ENCODE measurements at places on chromosomes 3 and 15.

GRCh38 chr3:50671331-50671730 is 3.4 kb upstream of the DOCK3 start:
- no peak for DNase-seq

GRCh38 chr3:100782348-100782747 is 73.1 kb downstream of the TFG start:
- no peak for DNase-seq

DNA sequence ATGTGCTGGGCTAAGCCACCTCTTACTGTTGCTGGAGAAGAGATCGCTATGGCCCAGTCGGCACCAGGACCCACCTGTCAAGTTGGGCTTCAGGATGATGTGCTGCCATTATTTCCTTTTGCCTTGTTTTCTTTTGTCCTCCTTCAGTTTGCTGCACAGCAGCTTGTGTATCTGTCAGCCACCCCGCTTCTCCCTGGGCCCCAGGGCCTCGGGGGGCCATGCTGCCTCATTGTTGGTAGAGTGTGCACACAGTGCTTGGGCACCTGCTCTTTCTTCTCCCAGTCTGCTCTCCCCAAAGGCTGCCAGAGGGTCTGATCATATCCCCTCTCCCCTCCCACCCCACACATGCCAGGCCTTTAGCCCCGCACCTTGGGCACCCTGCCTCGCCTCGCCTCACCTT is 185.5 kb upstream of the ATP10A start:
- no peak for DNase-seq

GRCh38 chr15:65329288-65329983 is 25.0 kb downstream of the RNU5B-1 start:
- DNase-seq: no peak

- no peak for DNase-seq
Observed at GRCh38 chr15:62119874-62120273, 45.2 kb downstream of the C2CD4B start.

DNA sequence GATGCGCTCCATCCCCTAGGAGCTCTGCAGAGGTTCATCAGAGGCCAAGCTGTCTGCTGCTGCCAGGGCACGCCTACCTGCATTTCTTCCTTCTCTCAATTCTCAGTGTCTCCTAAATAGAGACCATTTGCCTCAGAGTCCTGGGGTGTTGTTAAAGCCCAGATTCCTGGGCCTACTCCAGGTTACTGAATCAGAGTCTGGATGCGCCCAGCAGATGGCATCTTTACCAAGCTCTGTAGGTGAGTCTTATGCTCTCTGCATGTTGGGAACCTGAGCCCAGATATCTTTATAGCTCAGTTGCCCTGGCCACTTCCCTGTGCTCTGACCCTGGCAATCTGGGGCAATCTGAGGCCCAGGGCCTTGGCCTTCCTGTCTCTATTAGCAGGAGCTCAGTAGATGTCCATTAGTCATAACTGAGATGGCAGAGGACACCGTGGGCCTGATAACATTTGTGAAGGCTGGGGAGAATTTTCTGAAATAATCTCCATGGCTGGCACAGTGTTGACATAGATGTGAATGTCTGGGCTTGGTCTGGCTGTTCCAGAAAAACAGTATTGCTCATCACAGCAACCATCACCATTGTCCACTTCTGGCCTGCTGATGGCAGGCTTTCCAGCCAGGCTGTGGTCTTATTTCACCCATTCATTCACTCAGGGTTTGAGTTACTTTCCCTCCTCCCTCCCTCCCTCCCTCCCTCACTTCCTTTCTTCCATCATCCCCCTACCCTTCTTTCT is 13.3 kb upstream of the RBP1 start:
- DNase-seq: no peak

DNA sequence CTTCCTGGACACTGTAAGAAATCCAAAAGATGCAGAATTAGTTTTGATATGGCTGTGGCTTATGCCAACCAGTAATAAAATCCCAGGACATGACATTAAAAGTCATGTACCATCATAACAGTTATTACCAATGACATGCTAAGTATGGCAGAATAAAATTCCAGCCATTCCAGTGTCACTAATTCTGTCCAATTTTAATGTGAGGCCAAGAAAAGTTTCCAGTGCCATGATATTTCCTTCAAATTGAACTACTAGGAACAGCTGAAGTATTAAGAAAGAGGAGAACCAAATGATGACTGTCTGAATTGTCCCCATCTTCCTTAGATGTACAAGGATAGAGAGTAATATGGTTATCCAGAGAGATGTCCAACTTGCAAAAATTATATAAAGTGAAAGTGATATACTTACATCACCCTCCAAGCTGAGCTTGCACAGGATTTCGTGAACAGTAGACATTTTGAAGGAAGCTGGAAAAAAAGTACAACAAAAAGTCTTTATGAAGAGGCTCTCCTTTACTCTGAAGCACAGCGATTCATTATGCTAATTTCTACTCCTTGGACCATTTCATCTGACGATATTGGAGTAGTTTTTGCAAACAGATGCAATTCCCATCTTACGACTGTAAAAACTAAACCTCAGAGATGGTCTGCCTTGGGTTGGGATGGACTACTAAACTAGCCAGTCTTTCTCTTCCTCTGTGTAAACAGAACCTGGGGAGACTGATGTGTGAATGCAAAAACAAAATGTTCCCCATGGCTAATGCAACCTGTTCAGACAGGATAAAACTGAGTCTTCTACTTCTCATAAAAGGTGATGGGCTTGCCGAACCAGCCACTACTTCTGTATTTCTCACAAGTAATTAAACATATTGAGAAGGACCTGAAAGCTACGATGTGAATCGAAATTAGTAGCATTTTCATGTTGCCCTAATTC is 11.9 kb downstream of the ANXA2 start:
- DNase-seq: no peak

DNA sequence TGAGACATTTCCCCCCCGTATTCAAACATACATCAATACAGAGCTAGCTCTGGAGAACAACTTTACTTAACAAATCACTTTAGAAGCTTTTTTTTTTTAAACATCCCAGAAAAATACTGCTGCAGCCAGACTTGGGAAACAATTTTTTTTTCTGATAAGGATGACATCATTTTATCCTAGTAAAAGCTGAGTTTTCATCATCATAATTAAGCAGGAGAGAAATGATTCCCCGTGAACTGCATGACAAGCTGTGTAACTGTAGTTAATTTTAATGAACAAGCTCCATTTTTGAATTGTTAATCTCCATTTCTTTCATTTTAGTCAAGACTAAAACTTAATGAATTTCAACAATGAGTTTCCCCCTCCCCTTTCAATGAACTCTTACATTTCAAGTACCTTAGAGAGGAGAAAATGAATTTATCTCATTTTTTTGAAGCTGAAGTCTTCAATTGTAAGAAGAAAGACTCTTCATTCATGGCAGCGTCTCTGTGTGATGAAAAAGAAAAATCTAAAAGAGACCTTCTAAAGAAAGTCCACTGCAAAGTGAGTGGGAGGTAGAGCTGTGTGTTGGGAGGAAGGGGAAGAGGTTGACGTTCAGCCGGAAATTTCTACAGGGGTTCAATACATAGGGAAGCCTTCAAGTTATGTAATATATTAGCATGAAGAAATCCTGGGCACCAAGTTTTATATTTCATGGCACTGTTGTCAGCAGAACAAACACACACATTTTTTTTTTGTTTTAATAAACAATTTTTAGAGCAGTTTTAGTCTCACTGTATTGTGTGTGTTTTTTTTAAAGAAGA is 31.7 kb downstream of the HES1 start:
- DNase-seq: no peak

DNA sequence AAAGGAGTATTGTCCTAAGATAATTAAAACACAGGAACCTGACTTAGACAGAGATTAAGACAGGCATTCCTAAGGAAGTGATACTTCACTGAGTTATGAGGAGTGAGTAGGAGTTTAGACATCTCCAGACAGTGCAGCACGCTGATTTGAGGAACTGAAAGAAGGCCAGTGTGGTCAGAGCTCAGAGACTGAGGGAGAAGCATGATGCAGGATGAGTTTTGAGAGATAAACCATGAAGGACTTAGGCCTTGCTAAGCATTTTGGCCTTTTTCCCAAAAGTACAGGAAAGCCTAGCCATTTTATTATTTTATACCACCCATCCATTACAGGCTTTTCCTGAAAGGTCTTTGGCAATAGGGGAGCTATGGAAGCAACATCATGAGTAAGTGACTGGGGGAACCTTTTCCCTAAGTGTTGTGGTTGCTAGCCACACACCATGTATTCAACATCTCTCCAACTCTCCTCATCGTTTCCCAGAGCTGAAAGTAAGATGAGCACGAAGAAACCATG is 375.6 kb upstream of the TPRG1 start:
- DNase-seq: no peak

DNA sequence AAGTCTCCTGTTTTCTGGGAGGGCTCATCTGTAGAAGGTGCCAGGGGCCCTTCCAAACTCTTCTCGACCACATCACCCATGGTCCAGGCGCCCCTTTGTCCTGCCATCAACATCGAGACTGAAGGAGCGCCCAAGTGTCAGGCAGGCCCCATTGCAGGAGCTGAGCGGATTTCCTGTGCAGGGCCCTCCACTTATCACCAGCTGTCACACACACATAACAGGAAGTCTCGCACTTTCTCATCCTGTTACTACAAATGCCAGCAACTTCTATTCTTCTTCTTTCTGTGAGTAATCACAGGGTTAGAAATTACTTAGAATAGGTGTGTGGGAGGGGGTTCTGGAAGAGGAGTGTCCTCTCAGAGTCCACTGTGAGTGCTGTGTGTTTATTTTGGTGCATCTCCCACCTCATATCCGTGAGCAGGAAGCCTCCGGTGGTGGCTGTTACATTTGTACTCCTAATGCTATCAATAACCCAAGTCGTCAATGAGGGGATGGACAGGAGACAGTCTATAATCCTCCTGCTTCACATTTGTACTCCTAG is at the start of gene KLHL6:
Gene KLHL6 (minus strand): TSS at position 166 of the 541 bp plus-strand sequence. CDS start 53 bp downstream, at position 113.
- DNase-seq: peak; percentile 60

DNA sequence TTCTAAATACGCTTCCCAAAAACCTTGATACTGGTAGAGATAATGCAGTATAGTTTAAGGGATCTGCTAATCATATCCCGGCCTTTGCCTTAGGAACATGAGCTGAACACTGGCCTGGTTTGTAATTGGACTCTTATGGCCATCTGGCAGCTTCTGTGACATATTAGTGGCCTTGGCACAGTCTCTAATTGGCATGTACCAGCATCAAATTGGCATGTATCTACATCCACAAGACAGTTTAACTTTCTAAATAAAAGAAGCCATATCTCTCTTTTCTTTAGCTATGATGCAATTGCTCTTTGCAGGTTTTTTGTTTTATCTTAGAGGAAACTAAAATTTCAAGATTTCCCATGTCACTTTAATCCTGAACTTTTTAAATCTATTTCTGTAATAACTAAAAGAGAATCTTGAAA is 44.6 kb upstream of the FILIP1L start:
- DNase-seq: no peak

GRCh38 chr3:196585044-196585757 is 16.7 kb downstream of the FBXO45 start:
- no peak for DNase-seq

DNA sequence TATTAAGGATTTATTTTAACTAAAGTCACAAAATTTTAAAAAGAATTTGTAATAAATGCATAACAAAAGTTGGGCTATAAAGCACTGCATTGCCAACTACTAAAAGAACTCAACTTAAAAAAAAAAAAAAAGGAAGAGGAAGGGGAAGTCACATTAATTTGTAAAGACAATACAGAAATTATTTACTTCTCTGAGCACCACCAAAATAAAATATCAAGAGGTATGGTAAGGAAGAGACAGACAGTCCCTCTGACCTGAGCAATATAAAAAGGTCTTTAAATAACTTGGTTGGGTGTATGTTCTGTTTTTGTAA is 83.5 kb downstream of the UACA start:
- no peak for DNase-seq

GRCh38 chr3:5136211-5136918 is 14.3 kb downstream of the ARL8B start:
- DNase-seq: no peak

GRCh38 chr3:169227911-169228310 is 435.6 kb downstream of the MECOM start:
- no peak for DNase-seq

DNA sequence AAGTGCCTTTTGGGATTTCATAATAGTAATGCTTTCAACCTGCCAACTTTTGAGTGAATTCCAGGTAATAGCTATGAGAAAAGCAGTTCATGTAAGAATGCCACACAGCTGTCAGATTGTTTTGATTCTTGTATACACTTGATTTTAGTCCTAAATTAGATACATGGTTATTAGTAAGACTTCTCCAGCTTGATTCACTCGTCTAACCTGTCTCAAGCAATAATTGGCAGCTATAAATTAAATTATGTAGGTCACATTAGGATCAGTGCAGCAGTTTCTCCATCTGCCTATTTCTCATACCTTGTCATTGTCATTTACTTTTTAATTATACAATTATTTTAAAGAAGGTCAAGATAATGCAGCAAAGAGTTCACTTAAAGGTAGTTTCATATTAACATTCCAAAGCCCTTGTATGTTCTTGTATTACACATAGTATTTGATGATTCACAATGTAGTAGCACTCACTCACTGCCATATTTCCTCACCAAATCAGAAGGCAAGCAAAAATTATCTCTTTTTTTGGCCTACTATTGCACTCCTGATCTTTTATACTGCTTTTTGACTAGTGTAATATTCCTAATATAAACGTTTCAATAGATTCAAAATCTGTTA is 10.9 kb upstream of the CRYBG3 start:
- DNase-seq: no peak

DNA sequence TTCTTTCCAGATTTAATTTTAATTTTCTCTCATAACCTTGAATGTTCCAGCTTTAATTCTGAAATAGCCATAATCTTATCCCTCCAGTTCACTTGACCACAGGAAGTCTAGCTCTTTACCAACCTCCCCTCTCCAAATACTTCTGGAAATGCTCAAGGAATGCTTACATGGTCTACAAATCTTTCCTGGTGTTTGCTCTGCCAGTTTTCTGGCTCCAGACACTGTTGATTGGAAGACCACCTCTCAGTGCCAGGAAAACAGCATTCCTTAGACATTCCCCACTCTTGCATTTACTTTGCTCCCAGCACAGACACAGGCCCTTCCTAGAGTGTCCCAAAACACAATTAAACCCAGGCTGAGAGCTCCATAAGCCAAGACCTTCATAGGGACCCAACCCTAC is 98.6 kb downstream of the MESD start:
- DNase-seq: no peak

GRCh38 chr3:36394176-36394575 is 13.9 kb downstream of the STAC start:
- DNase-seq: no peak

DNA sequence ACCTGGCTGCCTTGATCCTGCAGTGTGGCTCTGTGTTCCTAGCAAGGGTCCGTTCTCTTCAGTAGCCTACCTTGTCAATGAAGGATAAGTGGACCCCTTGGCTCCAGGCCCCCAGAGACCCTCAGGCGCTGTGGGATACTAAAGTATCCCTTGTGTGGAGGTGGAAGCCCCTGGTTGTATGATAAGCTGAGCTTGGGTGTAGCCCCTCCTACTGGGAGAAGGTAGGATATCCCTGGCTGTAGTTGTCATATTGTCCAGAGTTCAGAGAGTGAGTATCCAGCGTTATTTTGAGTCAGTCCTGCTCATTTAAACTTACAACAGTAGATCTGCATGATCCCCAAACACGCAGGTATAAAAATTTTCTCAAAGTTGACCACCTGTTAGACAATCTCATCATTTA is 496.8 kb downstream of the CNTN4 start:
- DNase-seq: no peak

All from stimulated activated CD8-positive, alpha-beta memory T cell treated with anti-CD3 and anti-CD28 coated beads, Interleukin-15, amount 100 ng/mL, for 48 hours (primary cell).